ENCODE measurements at places on chromosomes 11 and 22.
A peak's percentile ranks its signal among the peaks of the same experiment; 100 is the strongest.

DNA sequence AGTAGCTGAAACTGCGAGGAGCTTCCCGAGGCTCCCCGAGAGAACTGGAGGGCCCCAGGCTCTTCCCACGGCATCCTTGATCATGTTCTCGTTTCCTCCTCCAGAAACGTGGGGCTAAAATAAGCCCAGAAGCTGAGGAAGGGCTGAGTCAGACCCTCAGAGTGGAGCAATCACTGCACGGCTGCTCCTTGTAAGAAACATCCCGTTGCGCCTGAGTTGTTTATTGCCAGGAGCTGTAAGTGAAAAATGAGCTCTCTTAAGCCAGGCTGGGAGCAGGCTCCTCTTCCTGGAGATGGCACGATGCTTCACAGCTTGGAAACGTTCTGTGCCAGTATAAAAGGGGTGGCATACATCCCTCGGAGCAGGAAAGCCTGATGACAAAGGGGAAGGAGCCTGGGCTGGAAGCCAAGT, 47.3 kb upstream of the SYN3 start:
- peak; percentile 48 for DNase-seq

DNA sequence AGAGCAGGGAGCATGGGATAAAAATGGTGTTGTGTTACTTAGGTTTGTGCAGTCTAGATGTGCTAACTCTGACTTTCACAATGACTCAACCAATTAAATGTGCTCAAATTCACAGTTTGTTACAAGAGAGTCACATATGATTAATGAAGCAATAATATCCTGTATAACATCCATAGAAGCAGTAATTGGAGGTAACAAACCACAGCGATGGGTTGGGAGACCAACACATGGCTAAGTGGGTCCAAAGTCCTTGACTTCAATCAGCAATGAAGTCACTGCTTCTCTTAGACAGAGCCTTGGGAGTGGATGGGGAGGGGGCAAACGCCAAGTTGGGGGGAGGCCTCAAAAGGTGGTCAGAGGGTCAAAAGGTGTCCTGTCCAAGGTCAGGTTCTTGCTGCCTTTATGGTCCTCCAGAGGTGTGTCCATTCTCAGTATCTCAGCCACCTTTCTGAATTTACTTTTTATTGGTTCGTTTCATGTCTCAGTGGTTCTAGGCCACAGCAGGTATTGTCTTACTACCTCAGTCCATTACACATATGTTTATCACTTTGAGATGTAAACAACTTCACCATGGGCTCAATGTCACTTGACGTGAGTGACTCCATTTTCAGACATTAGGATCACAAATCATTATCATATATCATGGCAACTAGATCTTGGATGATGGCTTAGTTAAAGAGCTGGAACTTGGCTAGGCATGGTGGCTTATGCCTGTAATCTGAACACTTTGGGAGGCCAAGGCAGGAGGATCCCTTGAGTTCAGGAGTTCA, 32.4 kb downstream of the SLN start:
- no peak for DNase-seq

- DNase-seq = no peak
Observed at GRCh38 chr22:43160497-43161126, 9.3 kb downstream of the TSPO start.

DNA sequence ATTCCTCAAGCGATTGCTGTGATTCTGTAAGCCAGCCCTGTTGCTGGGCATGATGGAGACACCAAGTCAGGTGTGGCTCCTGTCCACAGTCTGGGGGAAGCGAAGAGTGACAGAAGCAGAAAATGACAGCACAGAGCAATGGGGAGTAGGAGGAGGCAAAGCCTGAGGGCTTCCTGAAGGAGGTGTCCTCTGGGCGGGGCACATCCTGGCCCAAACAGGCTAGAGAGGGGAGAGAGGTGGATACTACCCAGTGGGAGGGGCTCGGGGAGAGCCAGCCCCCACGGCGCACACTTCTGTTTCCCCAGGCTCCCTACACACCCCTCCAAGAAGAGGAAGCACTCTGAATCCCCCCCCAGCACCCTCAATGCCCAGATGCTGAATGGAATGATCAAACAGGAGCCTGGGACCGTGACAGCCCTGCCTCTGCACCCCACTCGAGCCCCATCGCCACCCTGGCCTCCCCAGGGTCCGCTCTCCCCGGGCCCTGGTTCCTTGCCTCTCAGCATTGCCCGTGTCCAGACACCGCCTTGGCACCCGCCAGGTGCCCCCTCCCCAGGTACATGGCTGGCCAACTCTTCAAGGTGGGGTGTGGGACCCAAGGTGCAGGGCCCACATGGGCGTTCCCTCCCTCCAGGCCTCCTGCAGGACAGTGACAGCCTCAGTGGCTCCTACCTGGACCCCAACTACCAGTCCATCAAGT, 18.9 kb downstream of the MYRF start:
- DNase-seq = no peak

DNA sequence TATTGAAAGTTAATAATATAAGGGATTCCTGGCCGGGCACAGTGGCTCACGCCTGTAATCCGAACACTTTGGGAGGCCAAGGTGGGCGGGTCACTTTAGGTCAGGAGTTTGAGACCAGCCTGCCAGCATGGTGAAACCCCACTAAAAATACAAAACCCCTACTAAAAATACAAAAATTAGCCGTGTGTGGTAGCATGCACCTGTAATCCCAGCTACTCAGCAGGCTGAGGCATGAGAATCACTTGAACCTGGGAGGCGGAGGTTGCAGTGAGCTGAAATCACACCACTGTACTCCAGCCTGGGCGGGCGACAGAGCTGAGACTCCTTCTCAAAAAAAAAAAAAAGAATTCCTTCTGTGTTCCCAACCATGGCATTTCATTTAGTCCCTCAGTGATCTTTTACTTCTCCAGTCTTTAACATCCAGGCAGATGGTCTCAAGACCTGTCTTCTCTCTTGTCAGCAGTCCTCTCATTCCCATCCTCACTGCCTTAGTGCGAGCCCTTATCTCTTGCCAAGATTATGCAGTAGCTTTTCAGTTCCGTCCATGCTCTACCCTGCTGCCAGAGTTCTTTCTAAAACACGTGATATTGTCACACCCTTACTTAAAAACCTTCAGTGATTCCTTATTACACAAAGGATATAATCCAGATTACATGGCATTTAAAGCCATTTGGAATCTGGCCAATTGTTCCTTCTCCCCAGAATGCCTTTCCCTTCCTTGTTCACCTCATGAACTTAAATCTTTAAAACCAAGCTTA, 17.9 kb downstream of the RTN3 start:
- DNase-seq = no peak

- DNase-seq = no peak
Observed at GRCh38 chr11:48182860-48183526, 33.6 kb upstream of the OR4B1 start.

DNA sequence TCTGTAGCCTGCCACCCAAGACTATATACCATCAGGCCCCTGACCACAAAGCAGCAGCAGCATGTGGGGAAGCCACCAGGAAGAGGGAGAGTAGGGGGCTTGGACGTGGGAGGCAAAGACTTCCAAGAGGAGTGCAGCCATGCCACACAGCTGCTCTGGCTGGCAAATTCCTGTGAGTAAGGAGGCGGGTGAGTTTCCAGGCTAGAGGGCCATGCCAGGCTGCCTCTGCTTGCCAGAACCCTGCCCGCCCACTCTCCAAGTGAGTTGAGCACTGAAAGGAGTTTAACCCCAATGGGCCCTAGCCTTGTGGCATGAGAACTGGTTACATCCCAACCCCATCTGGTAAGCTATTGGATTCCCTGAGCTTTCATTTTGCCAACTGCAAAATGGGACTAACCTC, 4.7 kb upstream of the DGAT2 start:
- DNase-seq = no peak

DNA sequence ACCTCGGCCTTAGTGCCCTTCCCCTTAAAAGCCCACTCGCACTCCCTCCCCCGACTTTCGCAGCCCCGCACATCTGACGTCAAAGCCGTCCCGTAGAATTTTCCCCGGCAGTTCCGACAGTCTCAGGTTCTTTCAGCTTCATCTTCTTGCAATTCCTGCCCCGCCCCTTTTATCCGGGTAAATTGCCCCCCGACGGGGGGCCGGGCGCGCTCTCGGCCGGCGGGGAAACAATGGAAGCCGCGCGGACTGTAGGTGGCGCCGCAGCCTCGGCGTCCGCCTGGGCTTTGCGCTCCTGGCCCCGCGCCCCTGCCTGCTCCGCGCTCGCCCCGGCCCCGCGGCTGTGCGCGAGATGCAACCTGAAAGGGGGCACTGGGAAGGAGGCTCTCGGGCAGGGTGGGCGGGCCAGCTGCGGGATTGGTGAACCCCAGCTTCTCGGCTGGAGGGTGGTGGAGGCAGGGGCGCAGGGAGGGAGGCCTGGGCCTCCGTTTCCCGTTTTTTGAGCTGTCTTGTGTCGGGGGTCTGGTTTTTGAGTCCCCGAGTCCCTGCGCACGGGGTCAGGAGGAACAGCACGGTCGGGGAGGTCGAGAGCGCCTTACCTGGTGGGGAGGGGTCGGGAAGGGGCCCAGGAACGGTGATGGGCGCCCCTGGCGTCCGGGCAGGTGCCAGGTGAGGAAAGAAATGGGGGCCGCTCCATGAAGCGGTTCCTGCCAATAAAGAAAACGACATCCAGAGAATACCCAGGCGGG, 859 bp upstream of the FGF19 start:
- DNase-seq = no peak

DNA sequence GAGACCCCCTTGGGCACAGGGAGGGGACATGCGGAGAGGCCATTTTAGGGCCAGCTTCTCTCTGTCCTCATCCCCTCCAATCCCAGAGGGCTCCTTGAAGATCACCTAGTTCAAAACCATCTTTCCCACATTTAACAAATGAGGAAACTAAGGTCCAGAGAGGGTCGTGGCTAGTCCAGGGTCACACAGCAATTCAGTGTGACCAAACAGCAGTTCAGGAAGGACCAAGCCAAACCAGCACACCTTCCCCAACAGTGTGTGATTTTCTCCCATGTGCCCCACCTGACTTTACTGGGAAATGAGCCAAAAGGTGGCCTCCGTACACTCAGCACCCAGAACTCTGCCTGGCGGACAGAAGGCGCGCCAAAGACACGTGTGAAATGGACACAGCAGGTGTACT, 51.3 kb downstream of the CACNA1I start:
- DNase-seq = no peak

DNA sequence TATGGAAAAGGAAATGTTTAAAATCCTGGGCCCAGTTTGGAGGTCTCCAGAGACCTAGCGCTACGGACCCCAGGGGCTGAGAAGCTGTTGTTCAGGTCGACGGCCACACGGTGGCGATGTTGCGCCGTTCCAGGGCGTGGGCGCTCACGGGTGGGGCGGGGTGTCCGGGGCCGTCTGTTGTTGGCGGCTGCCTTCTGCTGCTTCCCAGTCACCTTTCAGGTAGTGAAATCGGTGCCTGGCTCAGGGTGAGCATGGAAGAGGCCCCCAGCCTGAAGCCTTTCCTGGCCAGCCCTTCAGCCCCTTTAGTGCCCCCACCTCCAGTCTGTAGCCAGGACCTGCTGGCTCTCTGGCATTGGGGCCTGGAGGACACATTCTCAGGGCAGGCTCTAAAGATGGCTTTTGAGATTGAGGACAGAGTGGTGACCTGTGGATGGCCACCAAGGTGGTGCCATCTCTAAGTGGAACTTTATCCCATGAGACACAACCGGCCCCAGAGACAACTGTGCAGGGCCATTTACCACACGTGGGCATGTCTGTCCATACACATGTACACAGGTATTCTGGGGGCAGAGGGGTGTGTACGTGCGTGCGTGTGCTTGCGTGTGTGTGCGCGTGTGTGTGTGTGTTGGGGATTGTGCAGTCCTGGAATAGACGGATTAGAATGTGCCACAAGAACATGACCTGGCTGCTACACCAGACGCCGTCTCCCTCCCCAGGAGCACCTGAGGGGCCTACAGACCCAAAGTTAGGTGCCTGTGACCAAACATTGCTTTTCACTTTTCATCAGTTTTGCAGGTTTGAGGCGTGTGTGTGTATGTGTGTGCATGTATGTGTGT, 53.8 kb downstream of the ST14 start:
- peak; percentile 19 for DNase-seq

- DNase-seq = no peak
Observed at GRCh38 chr11:87859636-87860035, 315.6 kb downstream of the RAB38 start.

DNA sequence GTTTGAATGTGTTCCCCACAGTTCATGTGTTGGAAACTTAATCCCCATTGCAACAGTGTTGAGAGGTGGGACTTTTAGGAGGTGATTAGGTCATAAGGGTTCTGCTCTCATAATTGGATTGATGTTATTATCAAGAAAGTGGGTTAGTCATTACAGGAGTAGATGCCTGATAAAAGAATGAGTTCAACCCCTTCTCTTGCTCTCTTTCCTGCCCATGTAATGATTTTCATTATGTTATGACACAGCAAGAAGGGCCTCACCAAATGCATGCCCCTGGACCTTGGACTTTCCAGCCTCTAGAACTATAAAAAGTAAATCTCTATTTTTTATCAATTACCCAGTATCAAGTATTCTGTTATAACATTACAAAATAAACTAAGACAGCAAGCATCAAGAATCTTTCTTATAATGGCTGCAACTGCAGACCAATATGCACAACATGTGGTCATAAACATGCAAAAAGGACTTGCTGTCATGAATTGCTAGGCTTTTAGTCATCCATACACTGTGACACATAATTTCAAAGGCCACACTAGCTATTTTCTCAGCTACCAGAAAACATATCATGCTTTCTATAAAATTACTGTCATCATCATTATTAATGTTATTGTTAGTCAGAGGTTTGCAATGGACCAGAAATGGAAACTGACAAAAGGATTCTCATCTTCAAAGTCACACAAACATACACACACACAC, 99.9 kb upstream of the GUCY1A2 start:
- DNase-seq = no peak

- no peak for DNase-seq
Observed at GRCh38 chr11:102244681-102245409, 72.4 kb upstream of the BIRC3 start.

GRCh38 chr11:68966894-68967780, 13.6 kb downstream of the MRGPRD start:
- DNase-seq = no peak

DNA sequence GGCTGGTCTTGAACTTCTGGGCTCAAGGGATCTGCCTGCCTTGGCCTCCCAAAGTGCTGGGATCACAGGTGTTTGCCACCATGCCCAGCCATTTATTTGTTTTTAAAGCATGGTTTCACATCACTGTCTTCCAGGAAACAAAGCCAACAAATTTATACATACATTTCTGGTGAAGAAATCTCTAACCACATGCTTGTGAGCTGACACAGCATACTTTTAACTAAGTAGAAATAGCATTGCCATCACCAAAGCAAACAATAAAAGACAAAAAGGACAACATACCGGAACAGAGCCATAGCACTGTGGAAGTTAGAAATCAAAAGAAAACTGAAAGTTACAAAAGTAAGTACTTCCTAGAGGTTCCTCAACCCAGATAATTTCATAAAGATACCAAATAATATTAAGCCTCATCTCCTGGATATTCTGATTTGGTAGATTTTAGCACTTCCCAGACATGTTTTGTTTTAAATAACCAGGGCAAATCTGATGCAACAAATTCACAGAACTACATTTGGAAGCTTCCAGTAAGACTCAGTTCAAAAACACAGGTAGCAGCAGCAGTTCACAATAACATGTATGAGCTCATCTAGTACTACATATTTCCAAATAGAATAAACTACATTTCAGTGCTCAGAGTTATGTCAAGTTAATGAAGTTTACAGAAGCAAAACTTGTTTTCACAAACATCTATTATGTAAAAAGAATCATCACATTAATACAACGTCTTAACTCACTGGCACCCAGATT, 70.6 kb downstream of the RRAS2 start:
- no peak for DNase-seq
